ENCODE measurements at places on chromosomes 6 and 20.

DNA sequence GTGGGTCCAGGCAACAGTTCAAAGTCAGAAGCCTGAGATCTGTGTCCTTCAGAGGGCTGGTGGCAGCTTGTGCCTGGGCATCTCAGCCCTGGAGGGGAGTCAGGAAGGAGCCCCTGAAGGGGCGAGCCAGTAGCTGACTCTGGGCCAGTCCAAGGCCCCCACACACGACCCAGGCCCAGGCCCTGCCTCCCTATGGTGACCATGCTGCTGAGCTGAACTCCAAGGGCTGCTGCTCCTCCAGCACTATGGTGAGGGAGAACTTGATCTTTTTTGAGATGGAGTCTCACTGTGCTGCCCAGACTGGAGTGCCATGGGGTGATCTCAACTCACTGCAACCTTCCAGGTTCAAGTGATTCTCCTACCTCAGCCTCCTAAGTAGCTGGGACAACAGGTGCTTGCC lies 15.2 kb upstream of the CST3 start:
- DNase-seq = no peak

DNA sequence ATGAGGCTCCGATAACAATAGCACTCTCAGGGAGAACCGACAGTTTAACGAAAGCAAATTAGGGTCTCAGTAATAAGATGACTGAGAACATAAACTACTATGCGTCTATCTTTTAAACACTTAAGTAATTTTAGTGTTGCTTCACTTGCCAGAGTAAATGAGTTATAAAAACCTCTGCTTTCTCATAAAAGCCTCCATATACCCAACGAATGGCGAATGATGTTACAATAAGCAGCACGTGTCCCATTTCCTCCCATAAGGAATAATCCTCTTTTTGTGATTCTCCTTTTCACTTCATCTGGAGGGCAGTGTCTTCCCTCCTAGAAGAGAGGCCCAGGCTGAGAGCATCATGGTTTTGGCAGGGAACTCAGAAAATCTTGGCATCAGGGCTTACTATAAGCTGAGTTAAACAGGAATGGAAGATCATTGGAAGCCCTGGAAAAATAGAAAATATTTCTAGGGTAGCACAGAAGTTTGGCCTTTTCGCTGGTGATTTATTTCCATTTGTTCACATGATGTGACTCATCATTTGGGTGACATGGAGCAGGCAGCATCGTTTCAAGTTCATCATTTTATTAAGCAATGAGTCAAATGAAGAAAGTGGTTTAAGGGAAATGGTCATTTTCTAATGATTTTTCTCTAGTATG lies 255.4 kb downstream of the ATXN1 start:
- DNase-seq = peak; percentile 76

DNA sequence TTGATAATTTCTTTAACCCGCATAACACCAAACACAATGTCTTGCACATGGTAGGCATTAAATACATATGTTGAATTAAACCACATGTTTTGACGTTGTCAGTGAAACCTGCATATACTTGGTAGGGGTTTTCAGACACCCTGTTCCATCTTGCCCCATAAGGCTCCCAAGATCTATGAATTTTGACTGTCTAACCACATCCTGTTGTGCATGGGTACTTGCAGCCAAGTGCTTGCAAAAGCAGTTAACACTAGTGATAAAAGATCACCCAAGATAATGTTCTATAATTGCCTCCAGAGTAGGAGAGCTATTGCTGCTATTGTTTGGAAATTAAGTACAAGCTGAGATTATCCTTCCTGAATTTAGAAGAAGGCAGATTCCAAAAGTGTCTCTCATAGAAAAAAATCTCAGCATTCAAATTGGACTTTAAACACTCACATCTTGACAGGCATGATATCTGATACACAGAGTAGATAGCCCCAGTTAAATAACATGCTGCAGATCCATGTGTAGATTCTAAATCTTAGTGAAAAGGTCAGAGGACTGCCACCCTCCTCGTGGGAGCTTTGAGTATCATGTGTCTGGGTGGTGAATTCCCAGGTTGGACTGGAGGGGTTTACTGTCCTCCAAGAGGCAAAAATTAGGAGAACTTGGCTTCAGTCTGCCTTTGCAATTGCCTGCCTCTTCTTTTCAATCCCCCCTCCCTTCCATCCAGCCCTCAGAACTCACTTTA lies 25.8 kb upstream of the CCN6 start:
- DNase-seq = no peak

DNA sequence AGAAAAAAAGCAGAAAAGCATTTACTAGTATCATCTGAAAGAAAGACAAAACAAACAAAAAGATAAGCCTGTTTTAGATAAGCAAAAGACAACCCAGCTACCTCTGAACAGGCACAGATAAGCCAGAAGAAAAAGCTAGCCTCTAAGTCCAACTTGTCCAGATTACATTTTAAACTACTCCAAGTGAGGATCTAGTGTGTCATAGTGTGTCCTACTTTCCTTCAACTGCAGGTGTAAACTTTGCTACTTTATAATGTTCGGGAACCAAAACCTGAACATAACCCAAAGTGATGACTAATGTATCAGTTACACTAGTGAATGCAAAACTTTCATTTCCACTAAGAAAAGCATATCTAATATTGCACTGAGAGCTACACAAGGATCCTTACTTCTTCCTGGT lies 19.5 kb downstream of the ADNP start:
- DNase-seq = no peak

DNA sequence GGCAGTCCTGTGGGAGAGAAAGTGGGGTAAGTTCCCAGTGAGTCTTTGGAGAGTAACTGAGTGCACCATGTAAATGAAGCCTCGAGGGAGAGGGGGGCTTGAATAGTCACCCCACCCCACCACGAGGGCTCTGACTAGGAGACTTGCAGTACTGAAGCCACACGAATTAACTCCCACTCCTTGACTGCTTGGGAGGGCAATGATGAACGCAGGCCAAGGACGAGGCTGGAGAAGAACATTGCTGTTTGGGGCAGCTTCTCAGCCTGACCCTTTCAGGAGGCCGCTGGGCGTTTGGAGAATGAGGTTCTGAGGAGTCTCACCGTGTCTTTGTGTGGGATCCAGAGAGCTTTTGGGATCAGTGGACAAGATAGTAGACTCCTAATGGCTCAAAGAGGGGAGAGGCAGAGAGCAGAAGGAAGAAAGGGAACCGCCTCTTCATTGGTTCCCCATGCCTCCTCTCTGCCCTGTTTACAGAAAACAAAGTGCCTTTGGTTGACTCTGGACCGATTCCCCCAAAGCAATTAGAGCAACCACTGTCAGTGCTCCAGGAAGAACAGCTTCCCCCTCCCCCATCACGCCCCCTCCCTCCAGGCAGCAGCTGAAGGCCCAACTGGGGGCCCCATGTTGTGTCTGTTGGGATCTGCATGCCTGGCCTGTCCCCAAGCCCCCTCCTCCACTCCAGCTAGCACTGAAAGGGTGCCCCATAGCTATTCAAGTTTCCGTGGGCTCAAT lies 41.7 kb upstream of the CDKN1A start:
- DNase-seq = no peak

DNA sequence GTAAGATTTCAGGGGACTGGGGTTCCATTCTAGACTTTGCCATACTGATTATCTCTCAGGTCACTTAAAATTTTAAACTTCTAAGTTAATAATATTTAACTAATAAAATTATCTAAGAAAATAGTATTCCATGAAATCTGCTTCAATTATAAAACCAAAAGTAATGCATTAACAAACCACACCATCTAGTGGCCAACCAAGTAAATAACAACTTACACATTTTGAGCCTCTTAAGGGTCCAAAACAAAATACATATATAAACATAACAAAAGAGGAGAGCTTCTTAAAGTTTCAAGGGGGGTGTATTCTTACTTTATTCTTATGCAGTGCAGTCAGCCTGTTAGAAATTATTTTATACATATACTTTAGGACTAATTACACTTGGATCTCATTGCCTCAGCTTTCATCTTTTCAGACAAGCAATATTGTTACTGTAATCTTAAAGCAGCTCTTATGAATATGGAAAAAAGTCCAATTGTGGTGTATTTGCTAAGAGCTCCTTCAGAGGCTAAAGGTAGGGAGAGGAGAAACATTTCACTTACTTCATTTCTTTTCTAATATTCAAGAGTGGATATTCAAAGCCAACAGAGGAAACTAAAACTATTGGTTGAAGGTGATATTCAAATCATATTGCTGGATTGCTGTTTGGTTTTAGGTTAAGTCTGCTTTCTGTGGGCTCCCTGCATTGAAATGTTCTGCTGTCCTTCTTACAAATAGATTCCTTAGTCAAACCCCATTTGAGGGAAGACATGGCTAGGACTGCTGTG lies 199.7 kb upstream of the SIM1 start:
- DNase-seq = peak; percentile 50

DNA sequence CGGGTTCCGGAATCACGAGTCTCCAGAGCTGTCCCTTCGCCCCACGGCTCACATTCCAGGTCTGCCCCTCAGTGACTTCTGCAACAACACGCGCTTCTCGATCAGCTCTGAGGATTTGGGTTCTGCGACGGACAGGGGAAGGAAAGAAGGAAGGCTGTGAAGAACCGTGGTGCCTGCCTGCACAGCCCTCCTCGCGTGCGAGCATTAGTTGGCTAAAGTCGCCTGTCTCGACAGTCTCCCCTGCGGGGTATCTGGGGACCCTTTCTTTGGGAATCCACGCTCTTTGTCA lies 23.1 kb downstream of the VPS52 start:
- peak; percentile 80 for DNase-seq

DNA sequence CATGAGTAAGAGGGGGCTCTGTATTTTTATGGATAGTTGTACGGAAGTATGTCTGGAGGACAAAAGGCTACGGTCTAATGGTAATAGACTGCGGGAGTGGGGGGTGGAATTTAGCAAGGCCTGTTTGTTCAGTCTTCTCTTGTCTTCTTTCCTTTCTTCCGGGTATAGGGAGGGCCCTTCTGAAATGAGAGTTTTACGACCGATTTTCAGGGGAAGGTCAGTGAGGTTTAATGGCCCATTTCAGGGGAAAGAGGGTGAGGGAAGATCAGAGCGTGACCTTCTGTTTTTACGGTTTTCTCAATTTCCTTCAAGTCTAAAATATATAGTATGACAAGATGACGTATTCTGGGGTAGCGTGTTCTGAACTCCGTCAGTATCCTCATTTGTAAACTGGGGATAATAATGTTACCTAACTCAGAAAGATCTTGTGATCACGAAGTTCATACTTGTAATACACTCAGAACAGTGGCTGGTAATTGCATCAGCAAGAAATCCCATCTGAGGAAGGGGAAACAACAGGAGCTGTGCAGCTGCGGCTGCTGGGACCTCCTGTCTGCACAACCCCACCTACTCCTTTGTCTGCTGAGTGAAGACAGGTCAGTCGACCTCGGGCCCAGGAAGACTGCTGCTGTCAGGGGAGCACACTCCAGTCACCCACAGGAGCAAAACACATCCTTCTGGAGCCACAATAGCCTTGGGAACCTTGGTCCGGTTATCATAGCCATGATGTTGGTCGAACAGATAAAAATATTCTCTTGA lies 90.4 kb downstream of the MAP3K7 start:
- no peak for DNase-seq

- DNase-seq = peak; percentile 54
These were observed 783.0 kb downstream of the TENT5A start for GRCh38 chr6:80969439-80969838.

- DNase-seq = peak; percentile 100
These were observed 36.5 kb upstream of the MLN start for GRCh38 chr6:33840048-33840926.

DNA sequence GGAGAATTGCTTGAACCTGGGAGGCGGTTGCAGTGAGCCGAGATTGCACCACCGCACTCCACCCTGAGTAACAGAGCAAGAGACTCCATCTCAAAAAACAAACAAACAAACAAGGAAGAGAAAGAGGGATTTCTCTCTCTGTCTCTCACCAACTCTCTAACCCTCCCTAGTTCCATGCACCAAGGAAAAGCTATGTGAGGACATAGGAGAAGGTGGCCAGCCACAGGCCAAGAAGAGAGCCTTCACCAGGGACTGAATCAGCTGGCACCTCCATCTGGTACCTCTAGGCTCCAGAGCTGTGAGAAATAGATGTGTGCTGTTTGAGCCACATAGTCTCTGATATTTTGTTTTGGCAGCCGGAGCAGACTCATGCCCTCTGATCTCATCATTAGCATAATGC lies 9.0 kb upstream of the FAM110A start:
- DNase-seq = no peak

DNA sequence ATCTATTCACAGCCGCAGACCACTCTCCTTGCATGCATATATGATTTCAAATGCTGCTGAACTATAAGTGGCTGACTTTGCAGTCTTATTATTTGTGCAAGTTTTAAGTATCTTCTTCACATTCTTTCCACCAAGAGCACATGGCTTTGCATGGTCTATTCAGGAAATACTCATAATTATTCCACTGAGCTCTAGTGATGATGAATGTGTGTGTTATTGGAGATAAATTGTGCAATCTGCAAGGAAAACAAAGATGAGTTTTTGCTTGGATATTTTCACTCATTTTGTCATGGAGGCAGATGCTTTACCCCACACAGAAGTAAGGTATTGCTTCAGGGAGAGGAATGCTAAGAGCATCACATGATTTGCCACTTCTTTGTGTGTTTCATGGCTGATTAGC lies 764.6 kb downstream of the TBC1D32 start:
- no peak for DNase-seq

GRCh38 chr6:65545920-65546319 lies 161.1 kb downstream of the EYS start:
- DNase-seq = peak; percentile 58

GRCh38 chr6:111973927-111974639 lies 79.8 kb upstream of the CCN6 start:
- peak; percentile 64 for DNase-seq

GRCh38 chr6:157385482-157385881 lies 4.5 kb downstream of the ZDHHC14 start:
- no peak for DNase-seq

DNA sequence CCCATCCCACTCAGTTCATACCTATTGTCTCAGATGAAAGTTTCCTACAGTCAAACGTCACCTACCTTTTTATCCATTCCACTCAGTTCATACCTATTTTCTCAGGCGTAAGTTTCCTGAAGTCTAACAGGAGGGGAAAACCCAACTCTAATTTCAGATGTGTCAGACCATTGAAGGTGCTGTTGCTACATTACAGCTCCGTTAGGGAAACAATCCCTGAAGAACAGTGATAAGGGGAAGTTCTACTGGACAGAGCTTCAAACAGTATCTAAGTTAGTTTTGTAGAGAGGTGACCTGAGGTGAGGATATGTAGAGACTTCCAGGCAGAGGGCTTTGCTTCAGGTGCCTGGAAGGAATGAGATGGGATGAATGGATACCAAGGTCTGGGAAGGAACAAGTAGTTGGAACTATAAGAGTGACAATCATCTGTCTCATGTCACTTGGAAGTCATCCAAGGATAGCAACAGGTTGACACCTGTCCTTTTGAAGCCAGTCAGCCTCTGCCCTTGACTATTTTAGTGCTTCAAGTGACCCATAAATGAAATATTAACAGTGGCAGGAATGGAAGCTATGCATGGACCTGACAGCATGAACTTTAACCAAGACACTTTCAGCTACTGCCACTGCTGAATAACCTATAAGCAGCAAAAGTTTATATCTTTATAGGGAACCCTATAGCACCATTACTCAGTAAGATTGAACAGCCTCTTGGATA lies 191.6 kb upstream of the MOCS1 start:
- no peak for DNase-seq

GRCh38 chr6:111843347-111844147 lies 29.7 kb downstream of the FYN start:
- DNase-seq = peak; percentile 18

- DNase-seq = no peak
These were observed 40.0 kb downstream of the MYH7B start for GRCh38 chr20:34995696-34996095.

GRCh38 chr6:14863902-14864850 lies 381.7 kb upstream of the JARID2 start:
- DNase-seq = no peak

Data from M059J (cell line).